Lower leg skin (tissue), 4 donors: ENCODE measurements at places on chromosomes 1 and 21.

DNA sequence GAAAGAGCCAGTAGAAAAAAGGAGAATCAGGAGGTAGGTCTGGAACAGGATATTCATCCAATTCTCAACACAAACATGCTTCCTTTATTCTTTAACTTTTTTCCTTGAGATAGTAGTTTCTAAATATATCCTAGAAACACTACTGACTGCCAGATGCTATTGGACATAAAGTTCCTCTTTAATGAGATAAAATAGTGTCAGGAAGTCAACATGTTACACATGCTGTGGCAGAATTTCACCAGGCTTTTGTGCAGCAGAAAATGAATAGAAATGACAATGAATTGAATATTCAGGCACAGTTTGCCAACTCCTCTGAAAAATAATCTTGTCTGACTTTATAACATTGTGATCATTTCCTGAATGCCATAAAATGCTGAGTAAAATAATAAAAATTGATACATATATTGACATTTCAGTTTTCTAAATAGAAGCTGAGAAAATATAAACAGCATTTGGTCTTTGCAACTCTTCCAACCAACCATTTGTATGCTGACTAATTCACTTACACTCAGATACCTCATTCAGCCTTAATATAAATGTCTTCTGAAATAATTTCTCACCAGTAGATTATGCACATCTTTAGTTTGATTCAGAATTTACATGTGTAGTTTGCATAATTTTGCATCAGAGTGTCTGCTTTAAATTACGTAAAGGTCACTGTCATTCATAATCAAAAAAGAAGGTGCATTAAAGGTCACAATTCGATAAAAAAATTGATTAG is 486.1 kb upstream of the ADGRL2 start:
- no peak for DNase-seq

- DNase-seq, result no peak
Observed at GRCh38 chr1:58815686-58816071, 31.8 kb upstream of the JUN start.

GRCh38 chr1:117646007-117646811 is 40.4 kb downstream of the TENT5C start:
- DNase-seq, result peak; percentile 13

DNA sequence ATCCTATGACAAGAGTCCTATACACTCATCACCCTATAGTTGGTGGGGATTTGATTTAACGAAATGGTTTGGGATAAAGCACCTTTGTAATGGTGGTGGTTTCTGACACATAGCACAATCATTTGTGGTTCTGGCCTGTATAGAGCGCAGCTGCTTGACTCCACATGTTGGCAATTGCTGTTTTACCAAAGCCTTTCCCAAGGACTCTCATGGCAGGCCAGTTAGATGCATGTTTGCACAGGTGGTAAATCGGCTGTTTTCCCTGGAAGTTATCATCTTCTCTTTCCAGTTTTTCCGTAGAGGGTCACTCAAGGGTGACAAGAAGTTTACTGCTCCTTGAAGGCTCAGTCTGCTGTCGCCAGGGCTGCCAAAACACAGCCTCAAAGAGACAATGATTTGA is 17.1 kb upstream of the XPR1 start:
- DNase-seq, result no peak

- no peak for DNase-seq
Observed at GRCh38 chr1:93328809-93329760, 16.6 kb upstream of the DR1 start.

DNA sequence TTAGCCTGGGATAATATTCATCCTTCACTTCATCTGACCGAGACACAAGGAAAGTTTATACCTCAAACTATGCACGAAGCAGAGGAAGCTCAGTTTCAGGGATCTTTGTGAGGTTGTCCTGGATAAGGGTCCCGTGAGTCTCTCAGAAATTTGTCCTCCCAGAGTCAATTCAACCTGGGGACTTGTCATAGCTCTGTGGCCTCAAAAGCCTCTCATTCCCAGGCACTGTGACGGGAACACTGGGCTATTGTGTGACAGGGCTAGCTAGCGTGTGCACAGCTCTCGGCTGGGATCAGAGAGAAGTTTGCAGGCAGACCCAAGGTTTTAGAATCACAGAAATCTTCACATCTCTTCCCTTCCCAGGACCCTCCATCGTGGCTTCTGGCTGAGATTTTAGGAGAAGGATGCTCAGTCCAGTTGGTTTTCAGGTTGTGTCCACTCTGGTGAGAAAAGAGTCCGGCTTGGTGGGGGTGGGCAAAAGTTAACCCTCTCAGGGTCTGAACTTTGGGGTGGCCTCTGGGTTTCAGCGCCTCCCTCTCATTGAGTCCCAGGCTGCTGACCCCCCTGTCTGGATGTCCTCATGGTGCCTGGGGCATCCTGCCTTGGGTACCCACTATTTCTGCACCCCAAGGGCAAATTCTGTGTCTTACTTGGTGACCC is 20.4 kb upstream of the LBR start:
- no peak for DNase-seq

DNA sequence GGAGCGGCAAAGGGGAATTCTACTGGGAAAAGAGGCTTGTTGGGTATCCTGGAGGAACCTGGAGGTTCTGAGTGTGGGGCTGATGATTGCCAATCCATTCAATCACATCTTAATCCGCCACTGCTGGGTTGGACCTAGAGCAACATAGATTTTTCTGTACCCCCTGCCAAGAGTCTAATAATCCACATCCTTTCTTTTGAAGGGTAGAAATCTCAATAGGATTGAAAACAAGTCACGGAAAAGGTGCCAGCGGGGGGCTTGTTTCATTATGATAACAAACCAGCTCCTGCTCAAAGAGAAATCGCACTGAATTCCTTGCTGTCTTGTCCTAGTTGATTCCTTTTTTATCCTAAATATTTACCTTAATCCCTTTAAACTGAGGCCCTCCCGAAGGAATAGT is 528.5 kb downstream of the ADGRL2 start:
- no peak for DNase-seq

GRCh38 chr1:95537176-95537575 is 303.2 kb downstream of the RWDD3 start:
- DNase-seq, result no peak

DNA sequence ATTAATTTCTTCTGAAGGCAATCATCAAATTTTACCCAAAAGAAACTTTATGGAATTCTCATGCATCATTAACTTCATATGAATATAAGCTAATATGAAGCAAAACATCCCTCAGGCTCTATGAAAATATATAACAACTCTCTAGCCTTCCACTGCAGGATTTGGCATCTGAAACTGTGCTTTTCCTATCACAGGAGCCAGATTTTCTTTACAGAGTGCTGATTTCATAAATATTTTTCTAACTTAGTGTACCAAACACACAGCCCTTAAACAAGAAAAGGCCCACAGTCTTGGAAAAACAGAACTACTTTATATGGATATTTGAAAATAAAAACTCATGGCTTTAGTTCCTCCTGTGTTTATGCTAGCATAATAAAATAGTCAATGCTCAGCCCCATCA is 559.5 kb upstream of the CHRM3 start:
- DNase-seq, result no peak
